ENCODE measurements at places on chromosomes 6 and 20.

DNA sequence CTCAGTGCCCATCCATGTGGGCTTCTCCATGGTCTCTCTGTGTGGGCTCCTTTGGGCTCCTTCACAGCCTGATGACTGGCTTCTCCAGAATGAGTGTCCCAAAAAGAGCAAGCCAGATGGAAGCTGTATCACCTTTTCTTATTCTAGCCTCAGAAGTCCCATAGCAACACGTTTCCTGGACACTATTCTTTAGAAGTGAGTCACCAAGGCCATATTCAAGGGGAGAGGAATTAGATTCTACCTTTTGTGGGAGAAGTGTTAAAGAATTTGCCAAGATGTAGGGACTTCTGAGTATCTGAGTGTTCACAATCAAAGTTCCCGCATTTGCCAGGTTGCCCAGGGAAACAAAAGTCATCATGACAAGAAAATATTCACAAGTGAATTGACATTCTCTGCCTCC, 20.7 kb upstream of the TBC1D22B start:
- DNase-seq, result no peak

DNA sequence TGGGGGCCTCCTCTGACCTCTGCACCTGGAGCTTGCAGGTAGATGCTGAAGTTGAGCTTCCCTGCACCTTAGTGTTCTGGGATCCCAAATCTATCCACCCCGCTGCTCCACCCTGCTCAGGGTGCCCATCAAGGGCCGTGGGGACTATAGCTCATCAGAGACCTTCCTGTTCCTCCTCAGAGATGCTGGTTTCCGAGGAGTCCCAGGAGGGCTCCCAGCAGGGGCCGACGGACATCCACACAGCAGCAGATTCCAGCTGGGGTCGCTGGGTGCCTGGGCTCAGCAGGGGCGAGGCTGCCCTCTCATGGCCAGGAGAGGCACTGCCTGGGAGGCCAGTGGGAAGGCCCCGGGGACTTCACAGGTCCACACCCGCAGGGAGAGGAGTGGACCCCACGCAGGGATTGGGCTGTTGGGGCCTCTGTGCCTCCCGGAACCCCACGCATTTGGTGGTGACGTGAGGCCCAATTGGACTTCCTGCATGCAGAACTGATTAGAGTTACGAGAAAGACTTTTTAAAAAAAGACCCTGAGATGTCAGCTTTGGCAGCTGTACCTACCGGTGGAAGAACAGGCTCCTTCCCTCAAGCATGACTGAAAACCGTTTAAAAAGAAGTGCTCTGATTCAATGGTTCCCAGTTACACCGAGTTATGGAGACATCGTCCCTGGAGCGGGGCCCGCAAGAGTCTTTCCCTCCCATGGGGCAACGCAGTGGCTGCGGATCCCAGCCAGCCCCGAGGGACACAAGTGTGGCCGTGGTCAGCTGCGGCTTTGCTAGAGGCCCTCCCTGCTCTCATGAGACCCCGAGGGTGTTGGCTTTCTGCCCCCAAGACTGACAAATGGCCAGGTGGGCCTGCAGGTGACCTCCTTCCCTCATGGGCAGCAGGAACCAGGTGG, 25.3 kb upstream of the SLCO4A1 start:
- peak; percentile 61 for DNase-seq

- DNase-seq, result no peak
Measured at GRCh38 chr20:2984028-2984501, 59.4 kb upstream of the GNRH2 start.

- DNase-seq, result no peak
Measured at GRCh38 chr6:344816-345340, 46.7 kb upstream of the IRF4 start.

DNA sequence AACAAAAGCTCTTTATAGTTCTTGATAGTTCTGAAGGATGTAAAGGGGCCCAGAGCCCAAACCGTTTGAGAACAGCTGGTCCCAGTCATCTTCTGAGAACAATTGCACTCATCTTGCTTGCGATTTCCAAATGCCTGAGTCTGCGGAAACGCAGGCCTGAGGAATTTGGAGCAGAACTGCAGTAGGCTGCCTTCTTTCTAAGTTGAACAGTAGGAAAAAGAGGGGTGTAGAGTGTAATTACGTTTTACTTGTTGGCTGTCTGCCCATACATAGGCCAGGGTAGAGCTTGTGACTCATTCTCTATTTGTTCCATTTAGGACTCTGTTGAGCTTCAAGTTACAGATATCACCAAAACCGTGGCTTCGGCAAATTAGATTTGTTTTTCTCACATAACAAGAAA, 42.0 kb upstream of the KIF16B start:
- no peak for DNase-seq

GRCh38 chr6:10583509-10583901, 62.4 kb downstream of the GCNT2 start:
- no peak for DNase-seq

DNA sequence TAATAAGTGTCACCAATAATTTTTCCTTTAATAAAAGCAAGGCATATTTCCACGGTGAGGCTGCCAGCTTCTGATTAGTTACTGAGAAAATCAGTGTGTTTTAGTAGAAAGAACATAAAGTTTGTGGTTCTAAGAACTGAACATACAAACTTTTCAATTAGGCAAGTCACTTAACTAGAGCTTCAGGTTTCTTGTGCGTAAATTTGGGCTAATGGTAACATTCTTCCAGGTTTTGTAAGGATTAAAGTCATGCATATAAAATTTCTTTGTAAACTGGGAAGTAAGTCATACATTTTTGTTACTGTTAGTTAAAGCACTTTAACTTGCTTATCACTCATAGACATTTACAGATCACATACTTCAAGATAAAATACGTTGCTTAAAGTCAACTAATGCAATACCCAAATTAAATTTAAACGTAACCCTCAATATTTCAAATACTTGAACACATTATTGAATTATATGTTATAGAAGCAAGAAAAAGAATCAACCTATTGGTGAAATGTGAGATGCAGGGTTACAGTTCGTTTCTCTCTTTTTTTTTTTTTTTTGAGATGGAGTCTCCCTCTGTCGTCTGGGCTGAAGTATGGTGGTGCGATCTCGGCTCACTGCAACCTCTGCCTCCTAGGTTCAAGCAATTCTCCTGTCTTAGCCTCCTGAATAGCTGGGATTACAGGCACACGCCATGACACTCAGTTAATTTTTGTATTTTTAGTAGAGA, 327.3 kb upstream of the NOX3 start:
- no peak for DNase-seq

DNA sequence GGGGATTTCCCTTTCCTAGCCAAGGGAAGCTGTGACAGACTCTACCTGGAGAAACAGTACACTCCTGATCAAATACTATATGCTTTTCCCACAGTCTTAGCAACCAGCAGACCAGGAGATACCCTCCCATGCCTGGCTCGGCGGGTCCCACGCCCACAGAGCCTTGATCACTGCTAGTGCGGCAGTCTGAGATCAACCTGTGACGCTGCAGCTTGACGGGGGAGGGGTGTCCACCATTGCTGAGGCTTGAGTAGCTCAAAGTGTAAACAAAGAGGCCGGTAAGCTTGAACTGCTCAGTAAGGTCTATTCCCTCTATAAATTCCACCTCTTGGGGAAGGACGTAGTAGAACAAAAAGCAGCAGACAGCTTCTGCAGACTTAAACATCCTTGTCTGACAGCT, 63.2 kb downstream of the WASF1 start:
- DNase-seq, result no peak

DNA sequence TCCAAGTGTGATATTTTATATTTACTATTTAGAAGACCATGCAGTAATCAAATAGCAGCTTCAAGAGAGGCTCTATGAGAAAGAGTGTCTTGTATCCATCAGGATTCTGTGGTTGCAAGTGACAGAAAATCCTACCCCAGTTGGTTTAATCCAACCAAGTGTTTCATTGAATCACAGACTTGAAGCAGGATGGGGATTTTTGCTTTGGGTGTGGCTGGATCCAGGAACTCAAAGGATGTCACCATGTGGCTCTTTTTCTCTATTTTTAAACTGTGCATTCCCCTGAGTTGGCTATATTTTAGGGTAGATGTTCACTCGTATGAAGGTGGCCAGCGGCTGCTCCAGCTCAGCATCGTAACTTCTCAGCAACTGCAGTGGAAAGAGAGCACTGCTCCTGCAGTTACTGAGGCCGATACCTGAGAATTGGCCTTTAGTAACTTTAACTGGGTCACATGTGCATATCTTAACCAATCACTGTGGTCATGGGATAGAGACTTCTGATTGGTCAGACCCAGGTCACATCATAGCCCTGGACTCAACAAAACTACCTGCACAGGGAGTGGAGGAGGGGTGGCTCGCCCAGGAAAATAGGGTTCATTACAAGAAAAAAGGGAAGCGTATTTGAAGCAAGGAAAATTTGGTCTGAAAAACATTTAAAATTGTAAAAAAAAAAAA, 396.1 kb upstream of the SULF2 start:
- DNase-seq, result no peak

- no peak for DNase-seq
Measured at GRCh38 chr20:36094497-36094896, 60.0 kb upstream of the EPB41L1 start.

GRCh38 chr6:145705561-145705960, 29.8 kb downstream of the EPM2A start:
- DNase-seq, result no peak

GRCh38 chr6:89508755-89509563, 76.0 kb downstream of the ANKRD6 start:
- DNase-seq, result no peak

- DNase-seq, result peak; percentile 32
Measured at GRCh38 chr6:156848533-156848932, 71.4 kb downstream of the ARID1B start.

GRCh38 chr6:107402533-107402932, 56.8 kb downstream of the PDSS2 start:
- DNase-seq, result no peak

GRCh38 chr20:5488823-5489222, 172.1 kb upstream of the PROKR2 start:
- DNase-seq, result no peak

- no peak for DNase-seq
Measured at GRCh38 chr6:56724455-56724854, 81.8 kb upstream of the DST start.

GRCh38 chr6:30752157-30752927, 8.0 kb upstream of the IER3 start:
- peak; percentile 59 for DNase-seq

GRCh38 chr6:122207794-122208193, 191.7 kb upstream of the HSF2 start:
- no peak for DNase-seq

- no peak for DNase-seq
Measured at GRCh38 chr6:149154261-149154821, 163.2 kb upstream of the TAB2 start.

DNA sequence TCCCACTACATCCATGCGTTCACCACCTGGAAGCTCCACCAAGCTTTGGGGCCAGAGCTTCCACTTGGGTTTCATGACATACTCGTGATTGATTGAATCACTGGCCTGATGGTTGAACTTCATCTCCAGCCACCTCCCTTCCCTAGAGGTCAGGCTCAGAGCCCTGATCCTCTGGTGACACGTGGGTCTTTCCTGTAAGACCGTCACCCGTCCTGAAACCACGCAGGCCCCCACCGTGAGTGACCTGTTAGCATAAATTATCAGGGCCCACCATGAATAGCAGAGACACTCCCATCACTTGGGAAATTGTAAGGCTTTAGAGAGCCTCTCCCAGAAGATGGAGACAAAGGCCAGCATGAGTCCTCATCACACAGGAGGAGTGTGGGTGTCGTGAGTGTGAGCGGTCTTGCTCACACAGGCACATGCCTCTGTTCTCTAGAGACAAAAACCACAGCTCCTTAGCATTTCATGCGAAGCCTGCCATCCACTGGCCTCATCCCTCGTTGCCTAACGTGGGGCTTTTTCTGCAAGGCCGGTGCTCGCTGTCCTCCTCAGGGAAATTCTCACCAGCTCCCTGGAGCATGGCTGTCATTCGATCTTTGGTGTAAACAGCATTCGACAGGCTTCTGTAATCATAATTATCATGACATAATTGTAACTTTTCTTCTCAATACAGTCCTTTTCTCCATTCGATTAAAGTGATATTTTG, 65.1 kb upstream of the DUSP22 start:
- no peak for DNase-seq

- no peak for DNase-seq
Measured at GRCh38 chr6:19538096-19538495, 299.1 kb upstream of the ID4 start.

GRCh38 chr6:5622276-5623005, 361.1 kb downstream of the FARS2 start:
- DNase-seq, result no peak

- peak; percentile 10 for DNase-seq
Measured at GRCh38 chr6:83192456-83192855, 609 bp downstream of the PGM3 start.

DNA sequence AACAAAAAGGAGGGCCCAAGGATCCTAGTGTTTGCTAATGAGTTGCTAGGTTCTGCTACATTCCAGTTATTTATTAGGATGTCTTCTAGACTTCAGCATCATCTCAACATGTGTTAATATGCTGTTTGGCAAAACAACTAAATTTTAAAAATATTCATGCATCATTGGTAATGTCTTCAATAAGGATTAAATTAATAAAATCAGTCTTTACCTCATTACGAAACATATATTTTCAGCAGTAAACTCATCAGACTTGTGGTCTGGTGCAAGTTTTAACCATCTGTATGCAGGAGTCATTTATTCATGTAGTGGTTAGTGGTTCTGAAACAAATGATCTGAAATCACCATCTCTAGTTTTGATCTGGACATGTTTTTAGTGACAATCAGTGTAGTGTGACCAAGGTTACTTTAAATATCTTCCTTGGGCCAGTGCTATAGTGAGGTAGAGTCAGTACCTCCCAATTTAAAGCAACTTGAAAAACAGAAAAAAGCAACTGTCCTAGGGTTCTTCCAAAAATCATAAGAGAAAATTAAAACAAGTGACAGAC, 85.0 kb upstream of the KCNK16 start:
- DNase-seq, result no peak

- no peak for DNase-seq
Measured at GRCh38 chr6:160949531-160949930, 42.0 kb upstream of the MAP3K4 start.

GRCh38 chr20:50359607-50360217, 150.5 kb upstream of the PTPN1 start:
- no peak for DNase-seq

- no peak for DNase-seq
Measured at GRCh38 chr20:9482180-9482579, 32.2 kb upstream of the LAMP5 start.

DNA sequence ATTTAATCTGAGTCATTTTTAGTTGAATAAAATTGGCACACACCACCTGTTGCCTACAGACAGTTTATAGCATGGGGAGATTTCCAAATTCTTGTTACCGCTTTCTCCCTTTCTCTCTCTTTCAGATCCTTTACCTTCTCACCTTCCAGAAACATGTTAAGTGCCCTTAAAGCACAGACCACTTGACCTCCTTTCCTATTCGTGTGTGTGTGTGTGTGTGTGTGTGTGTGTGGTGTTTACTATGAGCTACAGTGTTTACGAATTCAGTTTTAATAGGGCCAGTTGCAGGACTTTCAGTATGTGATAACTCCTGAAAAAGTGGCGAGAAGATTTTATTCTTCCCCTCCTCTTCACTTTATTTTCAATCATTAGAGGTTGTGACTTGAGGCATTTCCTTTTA, 258.1 kb downstream of the BMP2 start:
- no peak for DNase-seq

GRCh38 chr6:30227763-30228487, 14.7 kb upstream of the TRIM26 start:
- no peak for DNase-seq

All from hematopoietic multipotent progenitor cell treated with erythropoietin and hydrocortisone succinate and interleukin-3 and kit ligand, for 15 days (in vitro differentiated cells).